ENCODE measurements at places on chromosomes 16 and 17.

GRCh38 chr16:81767987-81768592 lies 11.0 kb upstream of the PLCG2 start:
- no peak for DNase-seq

DNA sequence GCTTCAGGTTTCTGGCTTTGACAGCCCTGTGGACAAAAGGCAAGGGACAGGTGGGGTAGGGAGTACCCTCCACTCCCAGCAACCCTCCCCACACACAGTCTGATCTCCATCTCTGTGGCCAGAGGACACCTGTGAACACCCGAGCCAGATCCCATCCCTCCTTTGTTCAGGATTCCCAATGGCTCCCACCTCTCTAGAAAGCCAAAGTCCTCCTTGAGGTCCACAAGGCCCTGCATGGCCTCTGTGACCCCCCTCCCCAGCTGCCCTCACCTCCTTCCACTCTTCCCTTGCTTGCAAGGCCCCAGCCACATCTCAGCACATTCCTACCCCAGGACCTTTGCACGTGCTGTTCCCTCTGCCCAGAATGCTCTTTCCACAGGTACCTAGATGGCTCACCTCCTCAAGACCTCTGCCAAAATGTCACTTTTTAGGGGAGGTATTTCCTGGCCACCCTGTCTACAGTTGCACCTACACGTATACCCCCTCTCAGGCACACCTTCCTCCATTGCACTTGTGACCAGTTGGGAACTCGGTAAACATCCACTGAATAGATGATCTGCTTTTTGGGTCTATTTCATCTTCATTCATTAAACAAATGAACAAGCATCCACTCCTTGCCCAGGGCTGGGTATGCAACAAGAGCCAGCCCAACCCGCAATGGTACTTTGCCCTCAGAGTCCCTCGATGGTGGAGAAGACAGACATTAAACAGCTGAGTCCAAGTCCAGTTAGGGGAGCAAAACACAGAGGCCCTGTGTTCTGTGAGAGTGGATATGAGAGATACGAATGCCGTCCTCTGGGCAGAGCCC lies 107.0 kb downstream of the CRLF3 start:
- DNase-seq: no peak

GRCh38 chr16:763369-764183 lies 3.0 kb downstream of the MSLN start:
- DNase-seq: no peak

- no peak for DNase-seq
Observed at GRCh38 chr17:32780721-32781120, 96.2 kb downstream of the MYO1D start.

GRCh38 chr17:45384047-45384788 lies 48.5 kb downstream of the ARHGAP27 start:
- DNase-seq: no peak

- DNase-seq: no peak
Observed at GRCh38 chr16:2005646-2006045, 4.0 kb downstream of the ZNF598 start.

DNA sequence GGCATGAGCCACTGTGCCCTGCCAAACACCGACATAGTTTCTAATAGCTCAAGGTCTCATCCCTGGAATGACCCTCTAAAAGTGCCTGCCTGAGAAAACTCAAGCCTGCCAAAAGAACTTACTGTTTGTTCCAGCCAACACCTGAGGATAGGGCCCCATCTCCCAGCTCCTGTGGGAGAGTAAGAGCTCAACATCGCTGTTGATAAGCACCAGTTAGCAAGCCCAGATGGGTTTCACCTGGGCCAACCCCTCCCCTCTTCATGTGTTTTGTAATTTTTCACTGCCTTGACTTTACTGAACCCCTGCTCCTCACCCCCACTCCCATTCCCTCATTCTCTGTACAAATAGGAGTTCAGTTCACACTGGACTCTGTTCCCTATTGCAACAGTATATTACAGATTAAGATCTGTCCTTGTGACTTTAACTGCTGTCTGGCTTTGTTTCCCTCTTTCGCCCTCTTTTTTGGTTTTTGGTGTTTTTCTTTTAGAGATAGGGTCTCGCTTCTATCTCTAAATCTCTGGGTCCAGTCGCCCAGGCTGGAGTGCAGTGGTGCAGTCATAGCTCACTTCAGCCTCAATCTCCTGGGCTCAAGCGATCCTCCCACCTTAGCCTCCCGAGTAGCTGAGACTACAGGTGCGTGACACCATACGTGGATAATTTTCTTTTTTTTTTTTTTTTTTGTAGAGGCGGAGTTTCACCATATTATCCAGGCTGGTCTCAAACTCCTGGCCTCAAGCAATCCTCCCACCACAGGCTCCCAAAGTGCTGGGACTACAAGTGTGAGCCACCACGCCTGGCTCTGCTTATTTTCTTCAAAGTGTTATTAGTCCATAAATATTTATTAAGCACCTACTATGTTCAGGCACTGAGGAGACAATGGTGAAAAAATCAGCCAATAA lies 12.3 kb downstream of the NUPR1 start:
- no peak for DNase-seq

- DNase-seq: no peak
Observed at GRCh38 chr16:56896244-56896643, 31.2 kb downstream of the SLC12A3 start.

DNA sequence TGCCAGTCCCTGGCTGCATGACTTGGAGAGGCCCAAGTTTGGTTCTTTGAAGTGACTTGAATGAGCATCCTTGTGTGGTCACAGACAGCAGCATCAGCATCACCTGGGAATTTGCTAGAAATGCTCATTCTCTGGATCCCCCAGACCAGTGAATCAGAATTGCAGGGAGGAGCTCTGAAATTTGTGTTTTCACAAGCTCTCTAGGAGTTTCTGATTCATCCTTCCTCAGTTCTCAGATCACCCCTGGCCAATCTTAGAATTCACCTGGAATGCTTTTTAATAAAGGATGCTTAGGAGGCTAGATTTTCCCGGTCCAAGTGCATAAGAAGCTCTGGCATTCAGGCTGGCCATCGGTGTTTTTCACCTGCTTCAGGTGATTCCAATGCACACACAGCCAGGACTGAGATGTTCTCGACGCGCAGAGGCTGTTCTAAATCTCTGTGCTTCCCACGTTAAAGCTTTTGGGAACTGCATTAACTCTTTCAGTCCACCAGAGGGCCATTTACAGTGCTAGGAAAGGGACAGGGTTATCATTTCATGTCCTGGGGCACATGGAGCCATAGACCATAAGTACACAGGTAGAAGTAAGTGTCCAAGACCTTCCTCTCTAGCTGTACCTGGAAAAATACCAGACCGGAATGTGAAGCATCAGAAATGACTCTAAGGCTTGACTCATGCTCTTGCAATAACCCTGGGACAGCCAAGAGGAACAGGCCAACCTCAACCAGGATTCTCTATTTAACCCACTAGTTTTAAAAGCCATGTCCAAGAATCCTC lies 85.7 kb upstream of the XYLT1 start:
- no peak for DNase-seq

- no peak for DNase-seq
Observed at GRCh38 chr16:63066552-63066951, 1030.3 kb upstream of the CDH8 start.

GRCh38 chr17:34728771-34729310 lies 149.5 kb downstream of the TMEM132E start:
- no peak for DNase-seq

- no peak for DNase-seq
Observed at GRCh38 chr17:63316100-63316499, 130.0 kb downstream of the CYB561 start.

- no peak for DNase-seq
Observed at GRCh38 chr17:30720013-30720471, 104.5 kb downstream of the CRLF3 start.

- no peak for DNase-seq
Observed at GRCh38 chr16:53131050-53131362, 76.2 kb downstream of the CHD9 start.

DNA sequence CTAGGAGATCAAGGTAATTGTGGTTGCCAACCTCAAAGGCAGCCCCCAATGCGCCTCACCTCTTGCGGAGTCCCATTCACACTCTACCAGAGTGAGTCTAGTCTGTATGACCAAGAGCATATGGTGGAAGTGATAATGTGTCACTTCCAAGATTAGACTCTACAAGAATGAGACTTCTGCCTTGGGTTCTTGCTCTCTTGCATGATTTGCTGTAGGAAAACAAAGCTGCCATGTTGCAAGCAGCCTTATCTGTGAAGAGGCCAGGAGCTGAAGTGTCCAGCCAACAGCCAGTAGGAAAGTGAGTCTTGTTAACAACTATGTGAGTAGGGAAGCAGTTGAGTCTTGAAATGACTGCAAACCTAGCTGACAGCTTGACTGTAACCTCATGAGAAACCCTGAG lies 3.4 kb downstream of the TERF2 start:
- DNase-seq: no peak

DNA sequence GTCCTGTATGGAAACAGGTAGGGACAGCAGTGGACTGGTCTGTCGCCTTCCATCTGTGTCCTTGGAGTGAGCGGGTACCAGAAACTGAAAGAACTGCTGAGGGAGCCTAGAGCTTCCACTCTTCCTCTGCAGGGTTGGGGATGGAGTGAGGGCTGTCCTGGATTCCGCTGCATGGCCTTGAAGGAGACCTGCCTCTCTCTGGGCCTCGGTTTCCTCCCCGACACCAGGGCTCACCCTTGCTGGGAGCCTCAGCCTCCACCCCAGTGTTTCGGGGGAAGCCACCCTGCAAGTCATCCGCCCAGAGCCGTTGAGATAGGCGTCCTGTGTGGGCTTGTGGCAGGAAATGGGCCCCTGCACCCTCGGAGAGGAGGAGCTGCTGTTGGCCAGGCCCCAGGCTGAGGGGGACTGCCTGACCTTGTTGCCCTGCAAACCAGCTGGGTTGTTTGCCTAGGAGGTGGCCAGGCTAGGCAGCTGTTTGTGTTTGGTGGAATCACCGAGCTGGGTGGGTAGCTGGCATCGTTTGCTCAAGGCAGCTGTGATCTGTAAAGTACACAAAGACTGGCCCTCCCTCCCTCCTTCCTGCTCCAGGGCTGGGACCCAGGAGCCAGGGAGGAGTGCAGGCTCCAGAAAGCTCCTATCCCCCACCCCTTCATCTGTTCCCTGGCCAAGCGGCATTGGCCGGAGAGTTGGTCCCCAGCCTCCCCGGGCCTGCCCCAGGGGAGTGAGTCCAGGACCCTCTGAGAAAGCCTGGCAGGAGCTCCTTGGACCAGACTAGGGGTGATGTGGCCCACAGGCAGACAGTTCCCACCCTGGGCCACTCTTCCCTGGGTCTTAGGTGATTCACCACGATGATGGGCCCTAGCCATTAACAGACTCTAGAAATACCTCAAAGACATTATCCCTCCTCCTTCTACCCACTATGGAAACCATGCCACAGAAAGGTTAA lies 1.3 kb downstream of the RAB37 start:
- no peak for DNase-seq

GRCh38 chr17:30219833-30220232 lies 15.7 kb downstream of the SLC6A4 start:
- no peak for DNase-seq

DNA sequence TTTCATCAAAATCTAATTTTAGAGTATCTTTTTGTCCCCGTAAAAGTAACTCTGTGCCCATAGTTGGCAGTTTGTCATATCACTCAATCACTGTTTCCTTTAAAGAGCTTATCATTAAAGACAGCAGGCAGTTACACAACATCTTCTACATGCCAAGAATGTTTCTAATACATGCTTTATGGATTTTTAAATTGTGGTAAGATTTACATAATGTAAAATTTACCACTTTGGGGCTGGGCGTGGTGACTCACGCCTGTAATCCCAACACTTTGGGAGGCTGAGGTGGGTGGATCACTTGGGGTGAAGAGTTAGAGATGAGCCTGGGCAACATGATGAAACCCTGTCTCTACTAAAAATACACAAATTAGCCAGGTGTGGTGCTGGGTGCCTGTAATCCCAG lies 687.2 kb downstream of the WWOX start:
- DNase-seq: no peak

GRCh38 chr16:66652661-66653360 lies 43.7 kb downstream of the CMTM4 start:
- no peak for DNase-seq

GRCh38 chr17:63444457-63444856 lies 1.6 kb downstream of the CYB561 start:
- no peak for DNase-seq

DNA sequence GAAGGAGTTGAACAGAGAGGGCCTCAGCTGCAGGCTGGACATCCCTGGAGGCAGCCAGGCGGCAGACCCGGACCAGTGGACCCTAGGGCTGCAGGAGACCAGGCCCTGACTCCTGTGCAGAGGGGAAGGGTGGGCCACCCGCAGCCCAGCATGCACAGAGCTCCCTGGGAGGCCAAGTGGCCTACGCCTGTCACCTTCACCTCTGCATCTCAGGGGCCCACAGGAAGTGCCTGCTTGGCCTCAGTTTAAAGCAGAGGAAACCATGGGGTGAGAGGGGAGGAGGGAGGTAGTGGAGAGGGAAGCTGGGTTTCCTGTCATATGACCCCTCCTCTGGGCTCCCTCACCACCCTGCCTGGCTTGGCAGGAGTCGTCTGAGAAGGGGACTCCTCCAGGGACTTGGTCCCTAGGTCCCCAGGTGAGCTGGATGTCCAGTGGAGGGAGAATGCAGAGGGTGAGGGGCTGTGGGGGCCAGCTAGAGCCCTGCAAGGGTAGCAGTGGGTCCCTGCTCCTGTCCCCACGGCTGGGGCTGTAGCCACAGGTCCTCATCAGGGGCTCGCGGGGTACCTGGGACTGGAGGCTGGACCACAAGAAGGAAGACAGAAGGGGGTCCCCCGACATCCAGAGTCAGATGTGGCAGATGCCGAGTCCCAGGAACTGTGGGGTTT lies at the start of gene TMC8:
Gene TMC8 (plus strand): TSS at position 335 of the 665 bp plus-strand sequence. CDS start 818 bp downstream, outside the sequence.
- DNase-seq: no peak

- no peak for DNase-seq
Observed at GRCh38 chr16:87842209-87842869, 27.0 kb downstream of the SLC7A5 start.

DNA sequence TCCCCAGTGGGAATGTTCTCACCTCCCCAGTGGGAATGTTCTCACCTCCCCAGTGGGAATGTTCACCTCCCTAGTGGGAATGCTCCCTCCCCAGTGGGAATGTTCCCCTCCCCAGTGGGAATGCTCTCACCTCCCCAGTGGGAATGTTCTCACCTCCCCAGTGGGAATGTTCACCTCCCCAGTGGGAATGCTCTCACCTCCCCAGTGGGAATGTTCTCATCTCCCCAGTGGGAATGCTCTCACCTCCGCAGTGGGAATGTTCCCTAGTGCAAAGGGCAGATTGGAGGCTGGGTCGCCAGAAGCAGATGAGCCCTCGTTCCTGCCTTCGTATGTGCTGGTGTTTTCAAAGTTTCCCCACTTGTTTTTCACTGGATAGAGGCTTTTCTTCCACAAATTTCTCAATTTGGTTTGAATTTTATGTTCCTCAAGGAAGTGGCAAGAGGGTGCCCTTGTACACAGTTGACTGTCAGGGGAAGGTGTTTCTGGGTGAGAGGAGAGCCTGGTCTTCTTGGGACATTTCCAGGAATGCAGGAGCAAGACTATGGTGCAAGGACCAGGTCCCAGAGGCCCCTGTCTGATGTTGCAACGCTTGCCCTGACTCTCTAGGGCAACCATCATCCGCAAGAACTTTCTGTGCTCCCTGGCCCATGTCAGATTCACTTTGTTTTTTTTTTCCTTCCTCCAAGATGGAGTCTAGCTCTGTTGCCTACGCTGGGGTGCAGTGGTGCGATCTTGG lies 34.0 kb downstream of the TRARG1 start:
- no peak for DNase-seq

Measured in HFF-Myc (cell line).